Activated CD4-positive, CD25-positive, alpha-beta regulatory T cell (primary cell): ENCODE measurements at places on chromosomes 5 and 9.

- DNase-seq = no peak
These were observed 147.0 kb downstream of the FOCAD start for GRCh38 chr9:20831028-20831427.

- DNase-seq = no peak
These were observed 77.4 kb downstream of the MEGF10 start for GRCh38 chr5:127367946-127368465.

DNA sequence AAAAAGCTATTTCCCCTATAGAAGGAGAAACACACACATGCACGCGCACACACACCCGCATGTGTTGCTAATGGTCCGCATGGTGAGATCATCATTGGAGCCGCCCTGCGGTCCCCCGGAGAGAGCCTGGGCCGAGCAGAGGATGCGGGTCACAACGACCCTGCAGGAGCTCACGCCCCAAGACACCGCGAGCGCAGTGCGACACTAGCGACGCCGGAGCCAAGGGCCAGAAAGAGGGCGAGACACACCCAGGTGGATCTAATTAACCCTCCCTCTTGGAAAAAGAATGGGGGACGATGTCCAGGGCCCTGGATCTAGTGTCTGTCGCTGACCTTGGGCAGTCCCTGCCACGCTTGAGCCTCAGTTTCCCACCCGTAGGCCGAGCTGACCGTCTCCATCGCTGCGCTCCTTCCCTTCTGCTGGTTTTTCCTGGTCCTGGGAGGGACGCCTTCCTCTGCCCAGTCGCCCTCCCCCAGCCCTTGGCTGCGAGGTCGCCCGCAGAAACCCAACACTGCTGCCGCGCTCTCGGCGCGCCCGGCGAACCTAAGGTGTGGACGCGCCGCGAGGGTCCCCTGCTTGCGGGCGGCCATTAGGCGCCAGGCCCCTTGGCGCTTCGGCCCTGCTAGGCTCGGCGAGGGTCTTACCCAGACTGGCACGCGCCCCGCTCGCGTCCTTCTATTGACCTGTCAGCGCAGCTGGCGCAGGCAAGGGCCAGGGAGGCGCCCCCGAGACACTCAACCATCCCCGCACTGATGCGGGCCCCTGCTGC, 47.5 kb upstream of the RNF20 start:
- DNase-seq = no peak

GRCh38 chr9:88682431-88682831, 147.5 kb downstream of the NXNL2 start:
- DNase-seq = no peak

- no peak for DNase-seq
These were observed 37.1 kb downstream of the FUBP3 start for GRCh38 chr9:130616451-130616850.

- no peak for DNase-seq
These were observed 209.3 kb upstream of the SLC24A2 start for GRCh38 chr9:19998153-19998552.

DNA sequence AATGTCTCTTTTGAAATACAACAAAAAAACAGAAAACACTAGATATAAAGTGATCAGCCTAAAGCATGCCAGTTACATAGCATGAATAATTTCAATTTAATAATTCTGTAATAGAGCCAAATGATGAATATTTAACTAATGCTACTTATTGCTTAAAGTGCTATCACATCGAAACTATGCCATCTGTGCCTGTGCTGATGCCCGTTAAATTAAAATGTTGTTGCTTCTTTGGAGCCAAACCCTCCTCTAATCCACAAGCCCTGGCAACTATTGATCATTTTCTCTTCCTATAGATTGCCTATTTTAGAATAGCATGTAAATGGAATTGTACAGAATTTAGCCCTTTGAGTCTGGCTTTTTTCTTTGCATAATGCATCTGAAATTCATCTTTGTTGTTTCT, 356.2 kb downstream of the CHSY3 start:
- no peak for DNase-seq

DNA sequence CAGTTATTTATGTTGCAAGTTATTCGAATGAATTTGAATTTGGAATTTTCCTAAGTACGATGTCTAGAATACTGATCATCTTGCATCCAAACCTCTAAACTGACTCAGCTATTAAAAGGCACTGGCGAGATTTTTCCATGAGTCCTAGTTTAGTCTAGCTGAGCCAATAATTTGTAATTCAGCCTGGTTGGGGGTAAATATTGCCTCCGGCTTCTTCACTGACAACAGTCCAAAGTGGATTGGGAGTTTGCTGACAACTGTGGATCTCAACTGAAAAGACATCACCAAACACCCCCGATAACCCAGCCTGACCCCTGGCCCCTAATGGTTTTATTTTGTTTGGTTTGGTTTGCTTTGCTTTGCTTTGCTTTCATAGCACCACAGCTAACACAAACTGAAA, 189.8 kb upstream of the DAPK1 start:
- DNase-seq = no peak

- no peak for DNase-seq
These were observed 46.6 kb downstream of the CD180 start for GRCh38 chr5:67149951-67150523.

- no peak for DNase-seq
These were observed 76.6 kb downstream of the RALGPS1 start for GRCh38 chr9:126991183-126991582.

- DNase-seq = no peak
These were observed 119.5 kb upstream of the OSMR start for GRCh38 chr5:38726279-38726678.

DNA sequence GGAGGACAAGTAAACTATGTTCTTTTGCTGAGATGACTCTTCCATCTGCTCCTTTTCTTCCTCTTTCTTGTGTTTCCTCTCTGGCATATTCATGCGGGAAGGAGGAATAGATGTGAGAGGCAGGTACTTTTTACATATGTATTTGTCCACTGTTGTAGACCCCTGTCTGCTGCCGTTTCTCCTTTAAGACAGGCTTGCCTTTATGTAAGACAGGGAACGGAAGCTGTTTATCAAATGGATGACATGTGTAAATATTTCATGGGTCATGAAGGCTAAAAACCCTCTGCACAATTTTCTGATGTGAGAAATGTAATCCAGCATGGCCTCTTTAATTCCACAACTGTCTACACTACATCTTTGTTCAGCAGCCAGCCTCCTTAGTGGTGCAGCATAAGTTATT, 1525.5 kb upstream of the NUDT12 start:
- DNase-seq = no peak

DNA sequence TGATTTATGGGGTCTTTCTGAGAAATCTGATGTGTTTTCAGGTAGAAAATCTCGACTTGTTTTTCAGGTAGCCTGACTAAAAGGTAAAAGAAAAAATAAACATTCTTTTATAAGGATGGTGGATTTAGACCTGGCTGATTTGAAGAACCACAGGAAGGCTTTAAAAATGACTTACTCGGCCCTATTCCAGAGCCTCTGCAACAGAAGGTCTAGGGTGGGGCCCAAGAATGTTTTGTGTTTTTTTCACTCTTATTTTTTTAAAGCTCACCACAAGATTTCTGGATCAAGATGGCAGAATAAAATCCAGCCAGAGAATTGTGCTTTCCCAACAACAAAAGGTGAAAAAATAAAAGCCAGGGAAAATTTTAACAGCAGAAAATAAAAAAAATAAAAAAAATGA, 59.1 kb downstream of the FNBP1 start:
- no peak for DNase-seq

GRCh38 chr9:20220286-20220685, 402.0 kb downstream of the MLLT3 start:
- DNase-seq = no peak

GRCh38 chr9:99138424-99139284, 33.7 kb downstream of the TGFBR1 start:
- no peak for DNase-seq
